ENCODE measurements at places on chromosomes 3 and 15.

GRCh38 chr3:129549805-129550204 lies 6.8 kb downstream of the H1-8 start:
- DNase-seq = no peak

- no peak for DNase-seq
Measured at GRCh38 chr15:70234256-70234905, 136.7 kb upstream of the TLE3 start.

DNA sequence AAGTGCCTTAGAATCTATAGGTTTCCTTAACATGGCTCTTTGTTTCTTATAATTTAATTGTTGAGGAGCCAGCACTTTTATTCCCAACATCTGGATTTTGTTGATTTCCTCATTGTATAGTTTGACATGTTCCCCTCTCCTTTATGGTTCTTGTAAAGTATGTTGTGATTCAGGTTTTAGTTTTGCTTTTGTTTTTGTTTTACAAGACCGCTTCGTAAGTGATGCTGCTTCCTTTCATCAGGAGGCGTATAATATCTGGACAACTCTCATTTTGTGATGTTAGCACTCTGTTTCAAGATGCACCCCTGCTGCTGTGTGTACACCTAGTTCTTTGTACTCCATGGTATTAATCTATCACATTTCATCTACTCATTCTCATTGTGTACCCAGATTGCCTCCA lies 48.7 kb downstream of the SLC49A4 start:
- no peak for DNase-seq

- DNase-seq = peak; percentile 89
Measured at GRCh38 chr3:126654571-126655383, at the start of gene TXNRD3. Gene TXNRD3 (minus strand): TSS chr3:126655124.

Measured in left cardiac atrium (tissue), 4 donors.